ENCODE measurements at places on chromosomes 5 and 9. TPM values are rescaled to one million over a fixed set of nuclear protein-coding genes. Genes with fewer than 3 reads are reported as not detected.

Gene DMRT3
- total RNA-seq = not detected

Gene FLT4
- total RNA-seq = 1.7 TPM

Gene DNLZ
- total RNA-seq = 25.4 TPM

Gene GPR21
- 1.0 TPM for total RNA-seq

Gene TUBB4B
- total RNA-seq = 361 TPM

Gene COX7C
- total RNA-seq = 445 TPM

Gene PCDHGA7
- 0.16 TPM for total RNA-seq

Gene CDO1
- total RNA-seq = 0.18 TPM

Gene TEK
- total RNA-seq = not detected

Gene CDH6
- not detected for total RNA-seq

Gene BTNL8
- total RNA-seq = 0.18 TPM

Gene C9orf78
- total RNA-seq = 59.6 TPM

Gene ABCA1
- total RNA-seq = not detected

Gene GPR151
- total RNA-seq = not detected

Gene SAXO1
- not detected for total RNA-seq

Gene SPINK6
- total RNA-seq = not detected

Gene SLC6A19
- total RNA-seq = not detected

Gene DOK3
- 4.9 TPM for total RNA-seq

Gene SPACA9
- 1.1 TPM for total RNA-seq

Gene FSTL4
- total RNA-seq = 2.1 TPM

Gene RANBP17
- not detected for total RNA-seq

Gene RNF44
- total RNA-seq = 64.7 TPM

Gene SOWAHA
- total RNA-seq = 0.28 TPM

Gene LCP2
- total RNA-seq = 254 TPM

Gene IRX2
- total RNA-seq = not detected

Gene BTNL9
- 0.09 TPM for total RNA-seq

Gene GADD45G
- 18.4 TPM for total RNA-seq

Gene OLFML2A
- total RNA-seq = 0.11 TPM

All from activated T-helper 2 cell treated with anti-CD3 and anti-CD28 coated beads, Interferon-gamma antibody, Interleukin-2, Interleukin-4, amounts not matched to agents 10 μg/mL and 5 μg/mL and 100 μg/mL, durations not matched to agents 14 hours and 24 hours and 36 hours (primary cell).